Nucleus accumbens (tissue), 56 donors: ENCODE measurements at places on chromosomes 6 and 20.

DNA sequence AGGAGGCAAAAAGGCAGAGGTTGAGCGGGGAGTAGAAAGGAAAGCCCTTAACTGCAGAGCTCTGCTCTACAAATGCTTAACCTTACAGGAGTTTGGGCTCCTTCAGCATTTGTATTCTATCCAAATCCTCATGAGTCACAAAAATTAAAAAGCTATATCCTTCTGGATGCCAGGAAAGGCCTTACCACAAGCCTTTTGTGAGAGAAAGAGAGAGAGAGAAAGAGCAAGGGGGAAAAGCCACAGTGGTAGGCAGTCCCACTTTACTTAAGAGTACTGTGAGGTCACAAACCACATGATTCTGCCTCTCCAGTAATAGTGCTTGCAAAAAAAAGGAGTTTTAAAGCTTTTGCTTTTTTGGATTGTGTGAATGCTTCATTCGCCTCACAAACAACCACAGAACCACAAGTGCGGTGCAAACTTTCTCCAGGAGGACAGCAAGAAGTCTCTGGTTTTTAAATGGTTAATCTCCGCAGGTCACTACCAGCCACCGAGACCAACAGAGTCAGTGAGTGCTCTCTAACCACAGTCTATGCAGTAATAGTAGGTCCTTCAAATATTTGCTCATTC lies at the start of gene RUNX2:
RUNX2 (plus strand) TSS at position 375 of the 567 bp plus-strand sequence. CDS start 397 bp downstream, outside the sequence.
- DNase-seq = no peak

DNA sequence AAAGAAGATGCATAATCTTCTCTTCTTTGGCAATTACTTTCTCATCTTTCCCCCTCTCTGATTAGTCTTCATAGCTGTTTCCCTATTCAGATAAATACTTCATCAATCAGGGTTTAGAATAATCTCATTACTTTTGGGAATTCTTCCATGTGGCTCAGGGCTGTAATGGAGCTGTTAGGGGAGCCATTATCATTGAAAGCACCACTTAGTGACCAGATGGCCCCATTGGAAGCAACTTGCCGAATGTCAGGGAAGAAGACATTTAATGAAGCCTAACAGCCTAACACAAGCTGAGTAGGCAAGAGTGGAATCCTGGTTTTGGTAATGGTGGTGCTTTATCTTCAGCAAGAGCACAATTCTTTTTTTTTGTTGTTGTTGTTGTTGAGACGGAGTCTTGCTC lies 45.0 kb downstream of the TIAM2 start:
- DNase-seq = no peak

DNA sequence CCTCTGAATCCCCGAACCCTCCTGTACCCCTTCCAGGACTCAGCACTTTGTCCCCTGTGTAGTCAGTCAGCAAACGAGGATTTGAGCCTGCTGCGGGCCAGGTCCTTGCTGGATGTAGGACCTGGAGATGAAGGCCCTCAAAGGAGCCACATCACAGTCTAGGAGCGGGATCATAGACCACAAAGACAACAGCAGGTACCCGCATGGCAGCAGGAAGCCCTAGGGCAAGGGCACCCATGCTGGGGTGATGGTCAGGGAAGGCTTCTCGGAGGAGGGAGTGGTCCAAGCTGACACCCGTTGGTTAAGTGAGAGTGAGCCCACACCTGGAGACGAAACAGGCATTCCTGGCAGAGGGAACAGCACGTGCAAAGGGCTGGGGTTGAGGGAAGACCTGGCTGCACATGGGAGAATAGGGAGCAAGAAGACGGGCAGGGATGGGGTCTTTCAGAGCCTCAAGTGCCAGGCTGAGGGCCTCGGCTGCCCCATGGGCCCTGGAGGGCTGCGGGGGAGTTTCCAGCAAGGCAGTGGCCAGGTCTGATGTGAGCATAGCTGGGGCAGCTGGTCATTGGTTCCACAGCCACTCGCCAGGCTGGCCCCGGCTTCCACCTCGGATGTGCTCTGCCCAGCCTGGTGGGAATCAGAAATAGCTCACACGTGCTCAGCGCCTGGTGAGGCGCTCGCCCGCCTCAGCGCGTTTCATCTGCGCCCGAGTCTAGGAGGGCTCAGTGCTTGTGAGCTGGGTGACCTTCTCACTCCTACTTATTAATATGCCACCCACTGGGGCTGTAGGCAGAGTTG lies 15.0 kb downstream of the DLGAP4 start:
- no peak for DNase-seq

- DNase-seq = no peak
Measured at GRCh38 chr6:36650848-36651478, 27.6 kb upstream of the CDKN1A start.

- no peak for DNase-seq
Measured at GRCh38 chr6:141463237-141463977, 669.3 kb upstream of the GJE1 start.

- no peak for DNase-seq
Measured at GRCh38 chr6:12657884-12658283, 58.7 kb upstream of the PHACTR1 start.

GRCh38 chr6:136956590-136957544 lies 34.8 kb downstream of the SLC35D3 start:
- DNase-seq = no peak

DNA sequence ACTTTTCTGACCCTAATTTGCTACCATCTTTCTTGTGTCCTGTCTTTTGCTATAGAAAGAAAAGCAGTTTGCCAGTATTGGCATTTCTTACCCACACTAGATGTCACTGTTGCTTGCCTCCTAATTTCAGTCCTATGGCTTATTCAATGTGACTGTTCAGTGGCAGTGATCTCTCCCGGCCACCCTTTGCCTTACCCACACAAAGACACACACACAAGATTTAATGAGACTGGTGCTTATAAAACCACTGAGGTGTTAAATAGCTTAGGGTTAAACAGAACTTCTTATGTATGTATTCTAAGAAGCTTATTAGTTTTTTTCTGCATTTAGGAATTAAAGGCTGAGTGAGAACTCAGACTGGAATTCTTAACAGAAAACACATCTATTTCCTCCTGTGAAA lies 233.6 kb upstream of the ASCC3 start:
- no peak for DNase-seq

DNA sequence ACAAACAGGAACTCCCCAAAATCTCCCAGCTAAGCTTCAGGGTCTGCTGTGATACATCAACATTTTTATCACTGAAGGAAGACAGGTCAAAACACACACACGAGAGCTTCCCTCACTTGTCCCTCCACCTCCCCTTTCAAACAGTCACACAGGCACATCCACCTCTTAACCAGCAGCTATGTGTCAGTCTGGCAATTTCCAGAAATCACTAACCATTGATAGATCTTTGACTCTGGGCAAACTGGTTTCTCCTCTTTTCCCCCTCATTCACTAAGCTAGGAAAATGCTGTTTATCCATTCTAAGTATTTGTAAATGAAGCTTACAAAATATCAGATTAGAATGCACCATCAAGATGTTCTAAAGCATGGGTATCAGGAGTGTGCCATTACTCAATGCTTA lies 87.8 kb downstream of the DCDC2 start:
- DNase-seq = no peak

- DNase-seq = no peak
Measured at GRCh38 chr6:62808565-62809293, 402.5 kb upstream of the FKBP1C start.

- no peak for DNase-seq
Measured at GRCh38 chr6:83474309-83474708, 38.0 kb upstream of the PRSS35 start.

DNA sequence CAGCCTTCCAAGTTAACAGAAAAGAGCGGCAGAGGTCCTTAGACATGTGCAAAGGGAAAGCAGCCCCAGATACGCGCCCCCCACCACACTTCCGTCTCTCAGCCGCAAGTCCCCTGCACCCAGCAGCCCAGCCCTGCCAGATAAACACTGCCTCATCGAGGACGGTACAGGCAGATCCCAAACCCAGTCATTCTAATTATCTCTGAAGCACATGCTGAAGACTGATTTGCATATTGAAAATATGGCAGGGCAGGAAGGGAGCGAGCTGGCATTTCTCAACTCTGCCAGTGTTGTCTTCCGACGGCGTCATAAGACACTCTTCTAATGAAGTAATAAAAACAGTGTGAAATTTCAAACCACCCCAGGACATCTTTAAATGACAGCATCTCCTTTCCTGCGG lies 122.8 kb upstream of the CDH4 start:
- no peak for DNase-seq

DNA sequence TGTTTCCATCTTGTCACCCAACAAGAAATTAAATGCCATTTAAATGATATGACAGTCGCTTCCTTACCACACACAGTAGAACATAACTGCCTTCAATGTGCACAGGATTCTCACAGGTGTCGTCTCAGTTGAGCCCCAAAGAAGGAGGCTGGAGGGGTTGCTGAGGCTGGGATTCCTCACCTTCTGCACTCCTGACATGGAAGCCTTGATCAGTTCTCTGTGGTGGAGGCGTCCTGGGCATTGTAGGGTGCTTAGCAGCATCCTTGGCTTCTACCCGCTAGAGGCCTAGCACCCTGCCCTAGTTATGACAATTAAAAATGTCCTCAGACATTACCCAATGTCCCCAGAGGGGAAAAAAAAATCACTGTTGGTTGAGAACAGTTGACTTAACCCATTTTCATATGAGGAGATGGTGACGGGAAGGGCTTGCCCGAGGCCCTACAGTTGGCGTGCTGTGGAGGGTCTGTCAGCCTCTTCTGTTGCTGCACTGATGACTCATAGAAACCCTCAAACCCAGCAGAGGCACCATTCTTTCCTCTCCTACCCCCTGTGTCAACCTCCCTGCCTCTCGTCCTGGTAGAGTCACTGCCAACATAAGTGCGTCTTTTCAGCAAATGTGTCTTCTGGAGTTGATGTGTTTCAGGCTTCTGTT lies 19.3 kb upstream of the ZNF831 start:
- DNase-seq = no peak

DNA sequence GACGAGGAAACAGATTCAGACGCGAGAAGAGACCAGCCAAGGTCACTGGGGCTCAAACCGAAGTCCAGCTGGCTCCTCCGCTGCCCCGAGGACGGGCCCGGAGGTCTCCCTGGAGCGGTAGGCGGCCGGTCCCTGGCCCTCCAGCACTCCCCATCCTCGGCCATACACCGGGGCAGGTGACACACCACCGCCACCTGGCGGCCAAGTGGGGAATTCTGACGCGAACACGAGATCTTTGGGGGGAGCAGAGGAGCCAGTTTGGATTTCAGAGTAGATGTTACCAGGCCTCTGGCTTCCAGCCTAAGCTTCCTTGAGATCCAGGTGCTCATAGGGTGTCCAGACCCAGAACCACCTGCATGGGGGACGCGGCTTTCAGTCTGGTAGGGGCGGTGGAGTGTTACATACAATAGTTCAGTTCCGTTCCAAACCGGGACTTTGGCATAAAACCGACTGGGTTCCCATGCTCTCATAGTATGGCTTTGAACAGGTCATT lies 16.1 kb downstream of the BPIFB1 start:
- DNase-seq = peak; percentile 27

GRCh38 chr20:40309731-40310130 lies 379.3 kb downstream of the MAFB start:
- DNase-seq = no peak

GRCh38 chr20:51584737-51585136 lies 42.2 kb upstream of the NFATC2 start:
- no peak for DNase-seq

DNA sequence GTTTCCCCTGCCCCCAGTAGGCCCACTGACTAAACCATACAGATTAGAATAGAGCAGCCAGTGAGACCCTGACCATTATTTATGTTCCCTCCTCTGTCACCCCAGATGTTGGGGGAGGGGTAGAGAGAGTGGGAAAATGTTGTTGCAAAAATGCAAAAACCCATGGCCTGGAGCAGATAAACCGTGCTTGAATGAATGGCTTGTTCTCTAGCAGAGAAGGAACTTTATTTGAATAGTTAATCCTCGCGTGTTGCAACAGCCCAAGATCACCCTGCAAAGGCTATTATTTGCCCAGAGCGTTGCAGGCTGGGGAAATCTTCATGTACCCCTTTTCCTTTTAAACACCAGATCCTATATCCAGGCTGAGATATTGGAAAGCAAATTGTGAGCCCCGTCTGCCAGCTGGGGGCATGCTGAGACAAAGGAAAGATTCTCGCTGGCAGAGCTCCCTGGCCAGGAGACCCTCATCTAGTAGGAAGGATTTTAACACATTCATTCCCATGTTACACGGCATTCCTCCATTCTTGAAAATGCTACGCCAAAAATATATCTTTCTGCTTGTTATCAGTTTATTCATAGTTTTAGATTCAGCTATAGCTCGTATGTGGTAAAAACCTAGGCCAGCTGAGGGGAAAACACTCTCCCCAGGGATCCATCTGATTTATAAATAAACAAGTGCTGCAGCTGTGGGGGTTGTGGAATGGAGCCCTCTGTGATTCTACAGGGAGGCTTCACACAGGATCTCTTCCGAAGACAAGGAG lies 53.0 kb downstream of the LINC00237 start:
- DNase-seq = no peak

GRCh38 chr20:8116067-8116811 lies 15.8 kb upstream of the PLCB1 start:
- no peak for DNase-seq

- DNase-seq = no peak
Measured at GRCh38 chr6:125812394-125813292, 21.9 kb downstream of the NCOA7 start.
